HFFc6 (cell line): ENCODE measurements at places on chromosomes 2 and 18. TPM values are rescaled to one million over a fixed set of nuclear protein-coding genes. Genes with fewer than 3 reads are reported as not detected.

DNA sequence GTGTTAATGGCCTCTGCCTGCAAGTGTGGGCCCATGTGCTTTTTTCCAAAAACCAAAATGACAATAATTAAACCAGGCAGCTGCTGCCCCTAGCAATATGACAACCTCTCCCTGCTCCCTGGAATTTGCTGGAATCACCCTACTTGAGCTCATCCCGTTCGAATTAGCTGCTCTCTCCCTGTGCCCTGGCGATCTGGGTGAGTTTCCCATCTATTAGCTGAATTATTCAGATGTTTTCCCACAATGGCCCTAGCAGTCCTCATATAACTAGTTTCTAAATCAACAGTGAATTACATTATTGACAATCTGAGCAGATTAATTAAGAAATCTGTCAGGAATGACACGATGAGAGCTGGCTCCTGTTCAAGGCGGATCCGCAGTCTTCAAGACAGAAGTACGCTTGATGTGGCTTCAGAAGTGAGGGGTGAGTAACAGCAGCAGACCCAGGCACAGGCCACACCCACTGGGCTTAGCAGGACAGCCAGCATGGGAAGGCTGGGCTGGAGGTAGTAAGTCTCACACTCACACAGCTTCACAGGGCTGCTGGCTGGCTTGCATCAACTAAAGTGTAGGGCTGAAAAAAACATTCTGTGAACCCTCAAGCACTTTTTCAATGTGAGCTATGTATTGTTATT is 366.2 kb upstream of the ID2 start:
- H3K27me3 ChIP-seq = peaks cover 24% of the 10 kb centered on the region
- H3K4me3 ChIP-seq = no peak overlapping the region
- no peak overlapping the region for H3K27ac ChIP-seq
- no peaks in the 10 kb centered on the region for H3K36me3 ChIP-seq

DNA sequence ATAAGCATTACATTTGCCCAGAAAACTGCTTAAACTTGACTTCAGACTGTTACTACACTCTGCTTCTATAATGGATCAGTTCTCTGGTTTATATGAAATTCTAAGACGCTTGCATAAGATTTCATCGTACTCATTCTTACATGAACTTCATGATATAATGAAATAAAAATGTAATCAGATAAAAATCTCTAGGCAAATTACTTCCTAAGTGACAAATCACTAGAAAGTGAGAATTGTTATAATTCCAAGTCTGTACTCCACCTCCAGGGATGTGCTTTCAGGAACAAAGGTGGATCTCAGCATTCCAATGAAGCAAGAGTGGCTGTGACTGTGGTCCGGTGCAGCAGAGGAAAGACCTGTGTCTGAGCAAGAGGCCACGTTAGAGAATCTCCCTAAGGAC is 226.2 kb downstream of the PIEZO2 start:
- peaks cover 44% of the 10 kb centered on the region for H3K4me1 ChIP-seq
- no peak overlapping the region for H3K4me3 ChIP-seq
- no peak overlapping the region for H3K27ac ChIP-seq
- no peaks in the 10 kb centered on the region for H3K36me3 ChIP-seq

DNA sequence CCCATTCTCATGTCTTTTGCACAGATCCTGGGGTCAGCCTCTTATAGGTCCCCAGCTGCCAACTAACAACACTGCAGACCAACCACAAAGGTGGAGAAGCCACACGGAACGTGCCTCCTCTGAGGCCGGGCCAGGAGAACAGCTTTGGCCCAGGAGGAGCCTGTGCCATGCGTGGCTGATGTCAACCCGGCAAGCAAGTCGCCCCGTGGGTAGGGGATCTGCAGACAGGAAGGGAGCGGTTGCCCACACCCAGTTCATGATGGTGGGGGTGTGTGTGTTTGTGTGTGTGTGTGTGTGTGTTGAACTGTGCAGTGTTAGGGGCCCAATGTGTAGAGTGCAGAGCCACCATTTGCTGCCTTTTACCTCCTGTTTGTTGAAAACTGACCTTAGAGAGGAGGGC is 2.4 kb upstream of the CLEC4F start:
- H3K36me3 ChIP-seq = no peaks in the 10 kb centered on the region
- no peak for DNase-seq
- no peak overlapping the region for H3K4me3 ChIP-seq
- H3K27ac ChIP-seq = no peak overlapping the region
- H3K4me1 ChIP-seq = peaks cover 11% of the 10 kb centered on the region; the same call in 1 of the 2 replicates
- peaks cover 43% of the 10 kb centered on the region for H3K27me3 ChIP-seq

Gene FZD7
- 114 to 139 TPM (median 121 TPM) in 3 replicates for total RNA-seq

GRCh38 chr18:47204908-47205522 is 28.9 kb upstream of the IER3IP1 start:
- H3K27me3 ChIP-seq = peaks cover 8% of the 10 kb centered on the region
- no peak overlapping the region for H3K27ac ChIP-seq
- H3K4me1 ChIP-seq = no peaks in the 10 kb centered on the region
- peak; percentile 41 for DNase-seq

- DNase-seq = no peak
- no peak overlapping the region for H3K27ac ChIP-seq
- H3K27me3 ChIP-seq = no peaks in the 10 kb centered on the region; the same call in none of the 2 replicates
- no peak overlapping the region for H3K4me3 ChIP-seq
- H3K4me1 ChIP-seq = no peaks in the 10 kb centered on the region
Measured at GRCh38 chr2:104794441-104794840, 59.5 kb upstream of the POU3F3 start.

Gene HDAC4
- 8.4 to 13.7 TPM (median 11.8 TPM) in 3 replicates for total RNA-seq

Gene CHRNA1
- total RNA-seq = 0.14 TPM in 1 of 2 replicates, not detected in the other

DNA sequence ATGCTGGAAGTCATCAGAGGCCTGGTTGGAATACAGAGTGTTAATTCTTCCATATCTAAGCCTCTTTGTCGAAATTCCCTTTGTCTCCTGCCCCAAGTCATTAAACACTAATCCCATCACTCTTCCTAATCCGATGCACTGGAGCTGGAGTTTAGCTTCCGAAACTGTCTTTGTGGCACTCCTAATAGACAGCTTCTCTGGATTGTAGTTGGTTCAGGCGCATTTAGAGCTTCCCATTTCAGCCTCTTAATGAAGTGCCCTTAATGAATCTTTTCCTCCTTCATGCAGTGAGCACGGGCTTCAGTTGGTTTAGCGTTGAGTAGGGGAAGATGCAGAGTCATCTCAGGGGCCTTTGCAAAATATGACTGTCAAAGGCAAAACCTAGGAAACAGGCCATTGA is 72.2 kb upstream of the MEIS1 start:
- no peaks in the 10 kb centered on the region for H3K36me3 ChIP-seq
- H3K4me1 ChIP-seq = peaks cover 16% of the 10 kb centered on the region
- H3K27me3 ChIP-seq = peaks cover 26% of the 10 kb centered on the region
- H3K4me3 ChIP-seq = no peak overlapping the region
- no peak overlapping the region for H3K27ac ChIP-seq

GRCh38 chr2:240647503-240648154 is 22.3 kb downstream of the GPR35 start:
- DNase-seq = no peak
- no peaks in the 10 kb centered on the region for H3K4me1 ChIP-seq
- H3K36me3 ChIP-seq = no peaks in the 10 kb centered on the region
- H3K27me3 ChIP-seq = peaks cover 55% of the 10 kb centered on the region

Gene PROC
- total RNA-seq = not detected in 2 replicates

Gene MRPS5
- total RNA-seq = 41.1 to 43.9 TPM (median 41.6 TPM) in 3 replicates

- peaks cover 5% of the 10 kb centered on the region for H3K27me3 ChIP-seq
- no peak for DNase-seq
- no peak overlapping the region for H3K4me3 ChIP-seq
- H3K27ac ChIP-seq = no peak overlapping the region
- H3K36me3 ChIP-seq = 0 out of 2 replicates have a peak, but pooled peaks cover 4% of the 10 kb centered on the region
Measured at GRCh38 chr2:174552880-174553279, 44.7 kb downstream of the WIPF1 start.

Gene AMMECR1L
- 13.4 to 19.1 TPM (median 18.2 TPM) in 3 replicates for total RNA-seq

Gene TSGA10
- 0.85 to 1.8 TPM (median 1.0 TPM) in 3 replicates for total RNA-seq

Gene KCNJ3
- not detected in 3 replicates for total RNA-seq

Gene CCDC68
- 0.07 to 0.40 TPM (median 0.24 TPM) in 3 replicates for total RNA-seq

DNA sequence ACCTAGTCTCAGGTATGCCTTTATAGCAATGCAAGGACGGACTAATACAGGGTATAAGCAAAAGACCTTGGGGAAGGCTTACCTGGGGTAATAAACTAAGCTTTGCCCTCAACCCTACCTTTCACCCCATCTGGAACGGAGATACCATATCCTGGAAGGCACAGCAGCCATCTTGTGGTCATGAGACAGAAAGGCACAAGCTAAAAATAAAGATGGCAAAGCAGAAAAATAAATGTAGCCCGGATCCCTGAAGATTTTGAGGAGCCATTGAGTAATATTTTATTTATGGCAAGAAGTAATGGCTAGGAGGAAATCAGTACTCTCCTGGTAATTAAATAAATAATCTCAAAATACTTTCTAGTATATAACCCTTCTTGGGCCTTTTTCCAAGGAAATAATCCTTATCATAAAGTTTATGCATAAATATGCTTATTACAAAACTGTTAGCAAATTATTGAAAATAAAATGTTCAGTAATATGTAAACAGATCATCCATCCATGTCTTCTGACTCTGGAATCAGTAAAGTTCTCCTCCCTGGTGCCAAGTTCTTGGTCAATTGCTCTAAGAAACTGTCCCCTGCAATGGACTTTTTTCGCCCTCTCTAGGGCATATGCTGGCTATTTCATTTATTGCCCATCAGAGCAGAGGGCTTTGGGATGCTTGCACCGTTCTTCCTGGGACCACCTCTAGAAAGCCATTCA is 198.7 kb downstream of the SPP2 start:
- no peaks in the 10 kb centered on the region for H3K36me3 ChIP-seq
- H3K4me1 ChIP-seq = peaks cover 78% of the 10 kb centered on the region
- H3K4me3 ChIP-seq = peak overlapping the region; percentile 48
- DNase-seq = no peak

DNA sequence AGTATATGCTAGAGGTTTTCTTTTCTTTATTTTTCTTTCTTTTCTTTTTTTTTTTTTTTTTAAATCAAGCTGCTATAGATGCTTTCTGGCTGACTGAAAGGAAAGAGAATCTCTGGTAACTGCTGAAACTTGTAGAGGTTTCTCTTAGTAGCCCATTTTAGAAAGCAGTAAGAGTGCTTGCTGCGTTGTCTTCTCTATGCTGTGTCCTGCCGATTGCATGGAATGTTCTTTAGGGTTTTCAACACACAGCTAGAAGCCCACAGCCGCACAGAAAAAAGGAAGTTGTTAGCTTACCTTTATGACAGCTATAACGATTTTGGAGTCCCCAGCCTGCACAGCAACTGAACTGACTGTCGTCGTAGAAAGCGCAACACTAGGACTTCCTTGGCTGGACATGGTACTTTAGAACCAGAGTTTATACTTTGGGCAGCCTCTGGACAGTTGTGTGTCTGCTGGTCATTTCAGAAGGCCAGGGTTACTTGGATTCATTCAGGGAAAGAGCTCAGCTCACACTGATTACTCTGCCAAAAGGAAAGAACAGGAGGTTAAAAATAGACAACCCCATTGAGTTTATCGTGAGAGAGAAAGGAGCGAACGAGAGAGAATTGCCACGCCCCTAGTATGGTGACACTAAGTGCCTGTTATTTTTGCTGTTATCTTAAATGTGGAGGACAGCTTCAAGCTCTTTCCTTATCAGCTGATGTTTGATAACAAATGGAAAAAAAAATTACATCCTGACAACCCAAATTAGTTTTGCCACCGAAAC is at the start of gene CCDC141:
Gene CCDC141 (minus strand): TSS at position 592 of the 766 bp plus-strand sequence. CDS start 196 bp downstream, at position 396.
- H3K27me3 ChIP-seq = peaks cover 2% of the 10 kb centered on the region
- no peaks in the 10 kb centered on the region for H3K36me3 ChIP-seq
- DNase-seq = no peak
- H3K4me3 ChIP-seq = peak within 1 kb of the TSS; percentile 70; the same call in 1 of the 2 replicates

DNA sequence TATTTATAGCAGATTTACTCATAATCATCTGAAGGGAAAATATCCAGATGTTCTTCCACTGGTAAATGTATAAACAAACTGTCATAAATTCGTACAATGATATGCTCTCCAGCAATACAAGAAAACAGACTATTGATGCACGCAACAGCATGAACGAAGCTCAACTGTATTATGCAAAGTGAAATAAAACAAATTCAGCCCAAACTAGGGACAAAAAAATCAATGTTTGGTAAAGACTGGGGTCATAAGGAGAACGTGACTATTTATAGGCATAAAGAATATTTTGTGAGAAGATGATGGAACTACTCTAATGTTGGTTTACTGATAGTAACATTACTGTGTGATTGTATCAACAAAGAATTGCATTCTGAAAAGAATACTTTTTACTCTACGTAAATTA is 1276.7 kb upstream of the DDX18 start:
- H3K36me3 ChIP-seq = no peaks in the 10 kb centered on the region
- no peaks in the 10 kb centered on the region for H3K27me3 ChIP-seq
- DNase-seq = no peak

DNA sequence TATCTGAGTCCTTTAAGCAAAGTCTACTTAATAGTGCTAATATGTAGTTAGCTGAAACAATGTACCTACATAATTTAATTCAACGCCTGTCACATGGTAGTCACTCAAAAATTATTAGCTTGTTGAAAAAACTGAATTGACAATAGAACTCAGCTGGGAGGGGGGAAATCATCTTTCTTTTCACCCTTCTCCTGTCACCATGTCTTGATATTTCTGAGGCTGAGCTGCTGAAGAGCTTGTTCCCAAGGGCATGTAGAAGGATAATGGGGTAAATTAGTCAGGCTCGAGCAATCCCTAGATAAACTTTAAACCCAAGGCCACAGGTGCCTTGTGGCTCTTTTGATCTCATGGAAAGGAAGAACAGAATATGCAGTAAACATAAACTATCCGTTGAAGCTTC is 339.6 kb upstream of the LRATD1 start:
- no peak overlapping the region for H3K4me3 ChIP-seq
- H3K4me1 ChIP-seq = no peaks in the 10 kb centered on the region
- H3K27me3 ChIP-seq = no peaks in the 10 kb centered on the region
- H3K36me3 ChIP-seq = no peaks in the 10 kb centered on the region

DNA sequence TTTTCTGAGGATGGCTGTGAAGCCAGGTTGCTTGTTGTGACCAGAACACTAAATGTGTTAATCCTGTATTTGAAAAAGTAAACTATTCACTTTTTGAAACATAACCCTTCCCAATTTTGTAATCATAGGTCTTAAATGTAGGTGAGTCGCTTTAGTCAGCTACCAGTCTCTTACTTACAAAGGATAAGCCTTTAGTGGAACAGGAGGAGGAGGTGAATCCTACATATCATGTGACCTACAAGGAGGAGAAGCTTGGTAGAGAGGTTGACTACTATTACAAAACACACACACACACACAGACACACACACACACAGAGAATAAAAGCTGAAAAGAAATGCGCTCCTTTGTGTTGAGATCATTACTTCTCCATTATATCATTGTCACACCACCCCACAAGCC is 59.9 kb upstream of the SPAG16 start:
- no peak overlapping the region for H3K4me3 ChIP-seq
- peaks cover 32% of the 10 kb centered on the region for H3K4me1 ChIP-seq
- no peaks in the 10 kb centered on the region for H3K27me3 ChIP-seq
- H3K27ac ChIP-seq = no peak overlapping the region

- peaks cover 39% of the 10 kb centered on the region for H3K27me3 ChIP-seq
- H3K27ac ChIP-seq = no peak overlapping the region
- H3K36me3 ChIP-seq = no peaks in the 10 kb centered on the region
- no peak overlapping the region for H3K4me3 ChIP-seq
Measured at GRCh38 chr2:120442923-120443571, 97.1 kb downstream of the INHBB start.

DNA sequence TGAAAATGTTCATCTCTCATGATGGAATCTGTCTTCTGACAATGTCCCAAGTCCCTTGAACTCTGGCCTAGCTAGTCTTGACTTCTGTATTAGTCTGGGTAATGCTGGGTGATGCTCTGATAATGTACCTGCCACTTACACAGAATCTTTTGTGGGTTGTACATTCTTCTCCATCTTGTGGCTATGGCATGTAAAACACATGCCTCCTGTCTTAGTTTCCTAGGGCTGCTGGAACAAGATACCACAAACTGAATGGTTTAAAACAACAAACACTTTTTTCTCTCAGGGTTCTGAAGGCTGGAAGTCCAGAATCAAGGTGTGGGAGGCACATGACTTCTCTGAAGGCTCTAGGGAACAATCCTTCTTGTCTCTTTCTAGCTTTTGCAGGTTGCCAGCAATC is 57.1 kb downstream of the RAPGEF4 start:
- H3K27ac ChIP-seq = no peak overlapping the region
- H3K27me3 ChIP-seq = peaks cover 9% of the 10 kb centered on the region; the same call in 1 of the 2 replicates
- H3K4me1 ChIP-seq = peaks cover 36% of the 10 kb centered on the region
- H3K4me3 ChIP-seq = no peak overlapping the region
- peak; percentile 49 for DNase-seq
